ENCODE measurements at places on chromosomes 4 and X.

DNA sequence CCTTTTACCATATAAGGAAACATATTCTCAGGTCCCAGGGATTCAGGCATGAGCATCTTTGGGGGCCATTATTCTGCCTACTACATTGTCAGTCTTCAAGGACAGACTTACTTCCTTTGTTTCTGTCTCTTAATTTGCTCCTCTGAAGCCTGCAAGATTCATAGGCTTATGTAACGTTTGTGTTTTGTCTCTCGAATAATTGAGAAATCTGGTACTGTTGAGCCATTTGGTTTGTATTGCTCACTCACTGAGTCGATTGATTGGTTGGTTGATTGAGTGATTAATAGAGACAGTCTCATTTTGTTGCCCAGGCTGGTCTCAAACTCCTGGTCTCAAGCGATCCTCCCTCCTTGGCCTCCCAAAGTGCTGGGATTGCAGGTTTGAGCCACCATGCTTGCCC lies 23.7 kb downstream of the TBL1X start:
- no peak for DNase-seq

GRCh38 chr4:189414021-189414420 lies 526.7 kb upstream of the FRG1 start:
- DNase-seq = no peak

- DNase-seq = no peak
These were observed 167.0 kb upstream of the RPL34 start for GRCh38 chr4:108453366-108453765.

- no peak for DNase-seq
These were observed 57.4 kb downstream of the SCD5 start for GRCh38 chr4:82741188-82741587.

DNA sequence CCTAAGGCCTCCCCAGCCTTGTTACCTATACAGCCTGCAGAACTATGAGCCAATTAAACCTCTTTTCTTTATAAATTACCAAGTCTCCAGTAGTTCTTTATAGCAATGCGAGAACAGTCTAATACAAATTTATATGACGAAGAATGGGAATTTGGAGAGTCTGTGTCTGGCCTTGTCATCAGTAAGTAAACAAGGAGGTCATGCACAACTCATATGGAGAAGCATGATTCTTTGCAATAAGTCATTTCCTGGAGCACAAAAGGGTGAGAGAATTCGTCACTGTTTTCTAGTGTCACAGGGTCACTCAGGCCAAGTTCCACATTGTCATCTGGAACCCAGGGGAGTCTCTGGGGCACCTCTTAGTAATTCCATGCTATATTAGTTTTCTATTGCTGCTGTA lies 49.0 kb upstream of the HS6ST2 start:
- DNase-seq = no peak

GRCh38 chr4:42018451-42018850 lies 28.1 kb downstream of the SLC30A9 start:
- no peak for DNase-seq

Measured in RCC 7860 (cell line).